COR-L47 (cell line): ENCODE measurements at places on chromosomes 4 and X.

GRCh38 chr4:8779490-8779932 is 92.1 kb downstream of the HMX1 start:
- no peak for DNase-seq

DNA sequence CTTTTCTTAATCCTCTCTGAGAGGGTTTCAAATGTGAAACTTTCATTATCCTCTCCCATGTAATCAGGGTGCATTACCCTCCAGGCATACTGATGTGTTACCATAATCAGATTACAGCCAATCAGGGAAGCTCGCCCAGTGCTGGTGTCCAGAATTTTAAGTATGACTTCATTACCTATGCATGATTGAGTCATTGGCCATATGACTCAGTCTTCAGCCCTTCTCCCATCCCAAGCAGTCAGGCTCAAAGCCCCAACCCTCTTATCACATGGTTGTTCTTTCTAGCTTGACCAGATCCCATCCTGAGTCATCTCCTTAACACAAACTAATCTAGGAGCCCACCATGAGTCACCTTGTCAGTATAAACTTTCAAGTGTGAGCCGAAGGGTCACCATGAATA is 1668.1 kb upstream of the AGA start:
- DNase-seq, result no peak

DNA sequence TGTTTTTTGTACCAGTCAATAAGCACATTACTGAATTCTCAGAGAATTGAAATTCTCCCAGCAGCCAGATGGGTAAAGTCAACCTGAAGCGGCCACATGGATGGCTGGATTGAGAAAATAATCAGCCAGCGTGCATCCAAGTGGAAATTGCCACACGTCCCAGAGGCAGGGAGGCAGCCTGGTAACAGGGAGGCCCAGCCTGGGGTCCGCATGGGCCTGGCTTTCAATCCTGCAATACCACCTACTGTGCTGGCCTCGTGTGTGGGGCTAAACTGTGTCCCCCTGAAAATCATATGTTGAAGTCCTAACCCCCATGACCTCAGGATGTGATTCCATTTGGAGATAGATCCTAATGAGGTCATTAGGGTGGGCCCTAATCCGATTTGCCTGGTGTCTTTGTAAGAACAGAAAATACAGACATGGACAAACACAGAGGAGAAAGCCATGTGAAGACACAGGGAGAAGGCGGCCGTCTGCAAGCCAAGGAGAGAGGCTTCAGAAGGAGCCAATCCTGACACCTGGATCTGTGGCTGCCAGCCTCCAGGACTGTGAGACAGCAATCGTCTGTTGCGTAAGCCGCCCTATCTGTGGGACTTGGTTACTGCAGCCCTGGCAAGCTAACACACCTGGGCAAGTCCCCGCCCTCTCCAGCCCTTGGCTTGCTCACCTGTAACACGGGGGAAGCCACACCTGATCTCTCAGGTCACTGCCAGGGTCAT is 90.3 kb downstream of the JAKMIP1 start:
- peak; percentile 57 for DNase-seq

DNA sequence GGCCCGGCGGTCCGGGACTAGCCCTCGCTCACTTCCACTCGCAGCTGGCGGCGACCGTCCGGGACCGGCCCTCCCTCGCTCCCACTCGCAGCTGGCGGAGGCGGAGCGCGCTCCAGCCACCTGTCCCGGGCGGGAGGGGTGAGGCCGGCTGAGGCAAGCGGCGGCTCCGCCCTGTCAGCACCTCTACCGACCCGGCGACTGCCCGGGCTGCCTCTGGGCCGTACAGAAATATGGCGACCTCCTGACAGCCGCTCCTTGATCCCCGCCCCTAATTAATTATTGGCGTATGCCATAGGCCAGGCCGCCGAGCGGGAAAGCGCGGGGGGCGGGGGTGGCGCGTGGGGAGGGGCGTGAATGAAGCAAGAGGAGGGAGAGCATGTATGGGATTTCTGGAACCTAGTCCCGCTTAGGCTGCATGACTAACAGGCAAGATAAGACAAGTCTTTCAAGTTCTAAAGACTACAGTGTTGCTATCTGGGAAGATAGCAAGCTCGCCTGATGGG is at the start of gene MORC4:
Gene MORC4, minus strand, starts transcription at position 200 of the 503 bp plus-strand sequence. CDS start 243 bp downstream, outside the sequence.
- DNase-seq, result peak; percentile 47

- DNase-seq, result peak; percentile 61
Measured at GRCh38 chr4:80072228-80072743, 743 bp downstream of the ANTXR2 start.

DNA sequence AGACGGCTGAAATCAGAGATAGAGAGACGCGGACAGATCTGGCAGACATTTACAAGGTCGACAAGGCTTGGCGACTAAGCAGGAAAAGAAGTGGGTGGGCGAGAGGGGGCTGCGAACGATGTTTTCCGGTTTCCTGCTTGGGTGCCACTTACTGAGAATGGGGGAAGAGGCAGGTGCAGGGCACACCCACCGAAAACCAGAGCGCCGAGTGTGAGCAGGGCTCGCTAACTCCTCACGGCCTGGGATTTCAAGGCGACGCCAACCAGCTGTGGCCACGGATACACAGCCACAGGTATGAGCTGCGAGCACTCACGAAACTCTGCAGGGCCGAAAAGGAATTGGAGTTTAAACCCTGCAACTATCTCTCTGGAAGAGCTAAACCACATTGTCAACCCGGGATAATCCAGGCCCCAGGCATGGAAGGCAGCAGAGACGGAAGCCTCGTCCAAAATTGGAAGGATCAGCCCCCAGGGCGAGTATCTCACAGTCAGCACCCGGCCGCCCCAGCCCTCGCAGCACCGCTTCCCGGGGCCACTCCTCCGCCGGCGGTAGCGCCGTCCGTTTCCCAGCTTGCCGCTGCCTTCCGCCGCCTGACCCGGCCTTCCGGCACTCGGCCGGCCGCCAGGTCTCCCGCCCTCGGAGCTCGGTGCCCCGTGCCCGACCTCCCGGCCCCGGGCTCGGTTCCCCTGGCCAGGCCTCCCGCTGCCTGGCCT is 778 bp downstream of the CASP3 start:
- peak; percentile 11 for DNase-seq

GRCh38 chr4:165828928-165829327 is 44.1 kb upstream of the TLL1 start:
- no peak for DNase-seq

- DNase-seq, result no peak
Measured at GRCh38 chrX:106725931-106726330, 570 bp upstream of the RNF128 start.

DNA sequence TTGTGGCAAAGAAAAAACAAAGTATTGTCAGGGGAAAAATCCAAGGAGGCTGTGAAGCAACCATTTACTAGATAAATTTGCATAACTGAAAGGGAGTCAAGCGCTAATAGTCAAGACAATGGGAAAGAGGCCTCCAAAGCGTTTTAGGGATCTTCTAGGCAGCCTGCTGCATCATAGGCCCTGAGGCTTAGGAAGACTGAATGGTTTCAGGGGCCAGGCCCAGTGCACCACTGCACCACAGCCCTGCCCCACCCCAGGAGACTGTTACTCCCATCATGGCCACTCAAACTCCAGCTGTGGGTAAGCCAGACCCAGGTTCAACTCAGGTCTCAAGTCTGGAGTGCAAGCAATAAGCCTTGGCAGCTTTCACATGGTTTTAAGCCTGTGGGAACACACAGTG is 362.9 kb downstream of the SH3BGRL start:
- DNase-seq, result no peak

GRCh38 chrX:46912603-46913491 is 626 bp downstream of the JADE3 start:
- peak; percentile 29 for DNase-seq

- no peak for DNase-seq
Measured at GRCh38 chr4:947491-947971, 15.3 kb downstream of the TMEM175 start.

DNA sequence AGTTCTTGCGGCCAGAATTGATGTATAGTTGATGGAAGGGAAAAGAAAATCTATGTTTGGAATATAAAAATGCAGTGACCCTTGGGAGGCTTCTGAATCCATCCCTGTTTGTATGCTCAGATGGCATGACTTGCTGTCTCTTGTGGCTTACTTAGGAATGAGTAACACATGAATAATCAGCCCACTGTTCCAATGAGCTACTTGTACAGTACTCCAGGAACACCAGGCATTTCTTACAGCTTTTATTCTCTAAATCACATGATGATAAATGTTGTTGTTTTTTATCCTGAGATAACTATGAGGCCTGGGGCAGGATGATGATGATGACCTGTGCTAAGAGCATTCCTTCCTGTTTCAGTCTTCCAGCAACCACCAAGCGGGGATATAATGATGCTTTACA is 18.9 kb downstream of the TMPRSS11E start:
- DNase-seq, result no peak

DNA sequence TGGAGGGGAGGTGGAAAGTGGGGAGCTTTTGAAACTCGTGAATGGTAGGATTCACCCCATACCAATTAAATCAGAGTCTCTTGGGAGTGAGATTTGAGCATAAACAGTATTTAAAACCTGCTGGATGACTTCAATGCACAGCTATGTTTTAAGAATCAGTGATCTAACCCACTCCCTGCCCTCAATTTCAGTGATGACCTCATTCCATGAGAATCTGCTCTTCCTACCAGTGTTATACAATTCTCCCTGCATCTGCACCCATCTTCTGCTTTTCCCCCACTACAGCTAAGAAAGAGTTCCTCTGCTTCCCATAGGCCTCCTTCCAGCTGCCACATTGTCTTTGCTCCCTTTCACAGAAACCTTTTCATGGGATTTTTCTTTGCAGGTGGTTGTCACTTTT is 18.3 kb upstream of the H2AZ1 start:
- DNase-seq, result no peak

- DNase-seq, result peak; percentile 93
Measured at GRCh38 chr4:102219129-102219528, 126.2 kb downstream of the SLC39A8 start.

GRCh38 chr4:138609943-138610350 is 367.8 kb upstream of the SLC7A11 start:
- DNase-seq, result no peak

DNA sequence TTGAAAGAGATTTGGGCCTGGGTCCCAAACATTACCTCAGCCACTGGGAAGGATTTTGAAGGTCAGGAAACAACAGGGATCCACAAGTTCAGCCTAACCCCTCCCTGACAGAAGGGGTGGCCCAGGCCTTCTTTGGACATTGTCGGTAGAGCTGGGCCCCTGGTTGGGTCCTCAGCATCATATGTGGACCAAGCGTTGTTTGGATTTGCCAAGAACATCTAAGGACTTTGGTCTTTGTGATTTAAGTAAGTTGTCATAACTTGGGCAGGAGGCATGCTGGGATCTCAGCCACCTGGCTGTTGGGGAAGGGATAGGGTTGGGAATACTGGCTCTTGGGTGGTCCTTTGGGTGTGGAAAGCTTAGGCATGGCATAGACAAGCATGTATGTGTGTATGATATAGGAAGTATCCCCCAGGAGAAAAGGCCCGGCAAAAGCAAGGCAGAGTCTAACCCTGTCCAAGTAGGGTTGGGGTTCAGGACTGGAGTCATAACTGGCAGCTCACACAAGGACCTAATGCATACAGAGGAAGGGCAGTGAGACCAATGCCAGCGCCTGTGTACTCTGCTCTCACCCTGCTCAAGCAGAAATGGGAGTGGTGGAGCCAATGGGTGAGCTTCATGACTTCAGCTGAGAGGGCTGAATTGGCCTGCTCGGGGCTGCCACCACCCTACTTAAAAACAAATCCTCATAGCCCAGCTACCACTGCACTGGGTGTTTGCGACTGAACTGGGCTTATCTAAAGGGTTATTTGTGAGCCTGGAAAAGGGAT is 102.8 kb downstream of the RTL5 start:
- DNase-seq, result no peak

- no peak for DNase-seq
Measured at GRCh38 chr4:153509724-153510123, 43.6 kb downstream of the TMEM131L start.

GRCh38 chrX:77275392-77275791 is 171.8 kb upstream of the FGF16 start:
- no peak for DNase-seq

GRCh38 chr4:139768366-139768765 is 102.7 kb downstream of the MGST2 start:
- DNase-seq, result no peak

DNA sequence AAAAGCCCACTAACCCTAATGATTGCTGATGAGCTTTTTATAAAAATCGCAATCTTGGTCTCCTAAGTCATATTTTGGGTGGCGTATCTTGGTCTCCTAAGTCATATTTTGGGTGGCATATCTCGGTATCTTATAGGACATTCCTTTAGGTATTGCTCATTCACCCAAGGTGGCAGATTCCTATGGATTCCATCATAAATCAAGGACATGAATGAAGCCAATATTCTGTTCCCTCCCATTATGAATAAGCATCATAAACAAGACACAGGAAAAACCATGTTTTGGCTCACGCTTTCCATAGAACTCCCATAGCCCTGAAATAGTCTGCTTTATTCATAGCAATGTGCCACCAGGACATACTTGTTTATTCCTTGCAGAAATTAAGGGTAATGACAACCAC is 95.0 kb upstream of the CD99 start:
- DNase-seq, result no peak

DNA sequence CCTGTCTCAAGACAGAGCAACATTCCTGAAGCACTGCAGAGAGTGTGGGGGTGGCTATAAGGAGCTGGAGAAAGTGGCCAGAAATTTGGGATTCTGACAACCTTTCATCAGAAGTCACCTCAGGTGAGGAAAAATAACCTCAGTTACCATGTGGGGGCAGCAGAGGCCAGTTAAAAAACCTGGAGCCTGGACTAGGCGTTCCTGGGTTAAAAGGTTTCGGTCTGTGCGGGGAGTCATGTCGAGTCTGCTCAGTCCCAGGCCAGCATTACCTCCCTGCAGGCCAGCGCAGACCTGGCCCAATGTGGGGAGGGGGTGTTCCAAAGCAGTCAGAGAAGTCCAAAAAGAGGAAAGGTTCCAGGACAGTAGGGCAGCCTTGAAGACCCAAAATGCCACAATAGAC is 10.9 kb upstream of the NALF2 start:
- no peak for DNase-seq

DNA sequence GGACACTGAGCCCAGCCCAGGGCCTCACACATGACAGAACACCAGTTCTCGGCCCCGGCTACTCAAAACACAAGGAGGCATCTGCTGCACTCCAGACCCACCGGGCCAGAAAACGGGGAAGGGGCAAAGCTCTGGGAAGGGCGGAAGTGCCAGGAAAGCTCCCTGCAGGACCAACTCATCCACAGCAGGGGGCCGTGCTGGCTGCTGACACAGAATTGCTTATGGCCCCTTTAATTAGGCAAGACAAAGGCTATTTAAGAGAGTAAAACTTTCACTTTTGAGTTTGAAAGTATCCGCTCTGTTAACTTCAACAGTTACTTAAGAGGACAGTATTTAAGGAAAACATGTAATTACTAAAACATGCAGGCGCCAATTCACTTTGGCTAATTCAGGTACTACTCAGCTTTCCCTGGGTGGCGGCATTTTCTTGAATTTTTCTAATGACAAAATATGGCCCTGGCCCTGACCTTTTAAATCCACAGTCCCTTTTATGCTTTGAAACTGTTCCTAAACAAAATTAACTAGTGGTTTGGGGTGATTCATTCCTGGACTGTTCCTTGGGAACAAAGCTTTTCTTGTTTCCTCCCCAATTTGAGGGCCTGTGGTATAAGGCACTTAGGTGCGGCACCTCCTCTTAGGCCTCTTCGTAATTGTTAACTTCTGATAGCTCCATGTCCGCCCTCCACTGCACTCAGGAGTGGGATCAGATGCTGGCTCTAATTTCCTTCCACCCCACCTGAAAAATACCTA is 40.4 kb downstream of the NSG1 start:
- no peak for DNase-seq

- no peak for DNase-seq
Measured at GRCh38 chr4:115159141-115159540, 45.7 kb upstream of the NDST4 start.

- no peak for DNase-seq
Measured at GRCh38 chr4:113945906-113946305, 33.5 kb downstream of the ARSJ start.

GRCh38 chr4:671769-672168 is 2.3 kb downstream of the ATP5ME start:
- DNase-seq, result no peak
